Neural progenitor cell (in vitro differentiated cells): ENCODE measurements at places on chromosomes 2 and 18.

DNA sequence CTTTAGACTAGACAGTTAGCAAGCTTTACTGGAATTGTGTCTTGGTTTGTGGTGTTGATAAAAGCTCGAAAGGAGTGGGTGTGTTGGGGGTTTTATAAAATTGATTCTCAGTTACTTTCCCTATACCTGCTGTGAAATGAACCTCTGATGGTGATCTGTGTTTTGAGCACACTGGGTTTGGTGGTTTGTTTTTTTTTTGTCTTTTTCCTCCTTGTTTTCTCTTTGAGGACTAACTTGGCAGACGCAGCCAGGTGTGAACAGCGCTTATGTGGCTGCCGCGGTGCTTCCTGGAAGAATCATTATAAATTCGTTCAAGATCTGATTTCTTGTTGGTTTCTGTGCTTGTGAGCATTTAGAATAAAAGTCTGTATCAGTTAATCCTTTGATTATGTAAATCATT lies 28.5 kb downstream of the GRHL1 start:
- DNase-seq: no peak

- DNase-seq: no peak
Measured at GRCh38 chr2:47595687-47596086, 187.3 kb upstream of the MSH6 start.

- no peak for DNase-seq
Measured at GRCh38 chr18:58418361-58418760, 210.5 kb downstream of the ALPK2 start.

GRCh38 chr2:178008636-178009289 lies 63.8 kb downstream of the PDE11A start:
- DNase-seq: no peak

DNA sequence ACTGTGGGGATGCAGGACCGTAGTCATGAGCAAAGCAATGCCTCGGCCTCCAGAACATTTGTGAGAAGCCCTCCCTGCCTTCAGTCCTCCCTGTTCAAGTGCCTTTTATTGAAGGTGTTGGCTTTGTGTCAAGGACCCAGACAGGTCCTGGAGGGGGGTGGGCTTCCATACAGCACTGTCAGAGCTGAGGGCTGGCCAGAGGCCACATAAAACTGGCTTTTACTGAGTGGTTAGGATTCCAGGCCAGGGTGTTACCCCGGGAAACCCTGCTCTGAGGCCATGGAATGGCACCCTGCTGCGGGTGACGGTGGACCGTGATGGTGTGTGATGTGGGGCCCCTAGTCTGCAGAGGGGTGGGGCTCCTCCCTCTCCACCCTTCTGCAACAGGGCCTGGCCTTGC lies 41.6 kb downstream of the TOGARAM2 start:
- DNase-seq: no peak

GRCh38 chr18:35731701-35732100 lies 150.2 kb downstream of the GALNT1 start:
- no peak for DNase-seq

DNA sequence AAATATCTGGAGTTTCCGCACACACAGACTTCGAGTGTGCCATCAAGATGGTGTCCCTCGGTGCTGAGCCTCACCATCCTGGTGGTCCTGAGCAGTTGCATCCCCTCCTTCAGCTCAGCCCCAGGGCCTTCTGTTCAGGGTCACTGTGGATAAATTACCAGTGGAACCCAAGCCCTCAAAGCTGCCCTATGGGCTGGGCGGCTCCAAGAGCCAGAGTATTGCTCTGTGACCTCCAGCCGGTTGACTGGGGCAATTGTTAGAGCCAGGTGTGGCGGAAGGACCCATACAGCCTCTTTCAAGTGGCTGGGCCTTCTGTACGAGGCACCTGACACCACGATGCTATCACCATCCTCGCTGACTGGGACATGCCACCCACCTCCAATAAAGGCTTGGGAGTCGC lies 215.5 kb downstream of the GBX2 start:
- DNase-seq: no peak

- DNase-seq: no peak
Measured at GRCh38 chr2:219784178-219784577, 156.7 kb downstream of the SLC4A3 start.

DNA sequence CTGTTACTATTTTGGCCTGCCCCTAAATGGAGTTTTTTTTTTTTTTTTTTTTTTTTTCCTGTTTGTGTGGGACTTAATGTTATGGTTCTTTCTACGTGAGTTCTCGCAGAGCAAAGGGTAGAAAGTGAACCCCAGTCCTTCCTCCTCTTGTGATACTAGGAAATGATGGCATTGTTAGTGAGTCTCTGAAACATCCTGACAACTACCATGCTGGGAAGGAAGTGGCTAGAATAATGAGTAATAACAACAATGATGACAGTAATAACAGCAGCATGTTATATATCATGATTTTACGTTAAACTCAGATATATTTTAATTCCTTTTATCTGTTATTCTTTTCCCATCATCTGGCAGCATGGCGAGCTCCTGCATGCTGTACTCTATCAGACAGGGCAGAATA lies 216.2 kb upstream of the LINC00305 start:
- DNase-seq: no peak

GRCh38 chr18:45167631-45168280 lies 447.5 kb upstream of the SLC14A2 start:
- DNase-seq: no peak

DNA sequence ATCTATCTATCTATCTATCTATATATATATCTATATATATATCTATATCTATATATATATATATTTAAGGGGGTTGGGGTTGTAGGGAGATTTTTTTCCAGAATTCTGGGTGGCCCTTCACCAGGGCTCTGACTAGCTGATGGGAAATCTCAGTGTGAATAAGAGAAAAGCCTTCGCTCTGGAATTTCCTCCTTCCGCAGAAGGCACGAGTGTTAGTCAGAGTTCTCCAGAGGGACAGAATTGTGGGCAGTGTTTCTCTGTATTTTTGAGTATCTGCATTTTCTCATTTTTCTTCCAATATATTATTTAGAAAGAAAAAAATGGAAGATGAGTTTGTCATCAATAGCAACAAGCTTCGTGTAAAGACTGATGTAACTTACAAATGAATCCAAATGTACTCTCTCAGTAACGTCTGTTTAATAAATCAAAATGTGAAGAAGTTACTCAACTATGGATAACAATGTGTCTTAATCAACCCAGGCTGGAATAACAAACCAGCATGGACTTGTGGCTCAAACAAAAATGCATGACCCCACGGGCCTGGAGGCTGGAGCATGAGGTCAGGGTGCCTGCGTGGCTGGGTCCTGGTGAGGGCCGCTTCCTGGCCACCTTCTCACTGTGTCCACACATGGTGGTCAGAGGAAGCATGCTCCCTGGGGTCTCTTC lies 10.6 kb upstream of the SNTG2 start:
- no peak for DNase-seq

GRCh38 chr2:7052404-7052803 lies 135.2 kb downstream of the RNF144A start:
- no peak for DNase-seq

GRCh38 chr2:71629273-71629672 lies 175.9 kb downstream of the DYSF start:
- DNase-seq: no peak

GRCh38 chr2:173221132-173221695 lies 133.5 kb upstream of the CDCA7 start:
- DNase-seq: no peak

DNA sequence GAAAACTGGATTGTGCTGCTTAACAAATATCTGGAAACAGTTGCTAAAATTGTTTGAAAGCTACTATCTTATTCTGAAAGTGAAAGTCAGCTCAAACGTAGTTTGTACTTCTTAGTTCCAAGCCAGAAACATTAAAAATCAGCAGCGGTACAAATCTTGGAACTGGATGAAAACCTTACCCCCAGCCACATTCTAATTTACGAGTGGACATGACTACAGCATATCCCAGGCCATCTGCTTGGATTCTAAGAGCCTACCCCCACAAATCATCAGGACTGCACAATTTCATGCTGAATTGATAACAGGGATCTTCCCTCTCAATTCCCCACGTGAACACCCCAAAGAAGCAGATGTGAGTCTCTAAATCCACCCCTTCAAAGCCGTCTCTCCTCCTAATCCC lies 158.7 kb upstream of the NCKAP5 start:
- DNase-seq: no peak

DNA sequence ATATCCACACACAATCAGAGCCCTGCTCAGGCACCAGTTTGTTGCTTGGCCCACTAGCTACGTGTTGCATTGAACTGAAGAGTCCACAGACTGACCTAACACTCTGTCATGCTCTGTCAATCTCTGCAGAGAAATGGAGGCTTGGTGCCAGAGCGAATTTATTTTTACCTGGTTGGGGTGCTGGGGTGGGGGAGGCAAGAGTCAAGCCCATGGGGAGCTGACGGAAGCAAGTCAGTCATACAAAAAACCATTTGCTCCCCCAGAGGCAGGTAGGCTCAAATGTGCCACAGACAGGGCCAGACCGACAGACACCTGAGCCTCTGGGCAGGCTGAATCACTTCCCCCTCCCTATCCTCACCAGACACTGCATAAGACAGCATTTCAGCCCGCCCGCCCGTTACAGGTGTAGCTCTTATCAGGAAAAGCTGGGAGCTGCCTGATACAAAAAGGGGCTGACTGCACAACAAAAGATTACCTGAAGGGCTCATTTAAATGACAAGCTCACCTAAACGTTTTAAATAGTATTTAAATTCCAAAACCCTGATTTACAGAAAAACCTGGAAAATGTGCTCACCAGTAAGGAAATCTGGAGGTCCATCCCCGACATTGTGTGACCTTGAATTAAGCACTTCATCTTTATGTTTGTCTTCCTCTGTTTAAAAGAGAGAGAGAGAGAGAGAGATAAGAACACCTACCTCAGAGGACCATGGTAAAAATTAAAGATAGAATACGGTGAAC lies 2.1 kb upstream of the PCBP1 start:
- no peak for DNase-seq

- peak; percentile 23 for DNase-seq
Measured at GRCh38 chr2:149167001-149167780, 128.7 kb downstream of the LYPD6B start.

- no peak for DNase-seq
Measured at GRCh38 chr2:127080938-127081755, 25.8 kb downstream of the BIN1 start.

- DNase-seq: no peak
Measured at GRCh38 chr18:4573735-4574134, 118.6 kb upstream of the DLGAP1 start.

DNA sequence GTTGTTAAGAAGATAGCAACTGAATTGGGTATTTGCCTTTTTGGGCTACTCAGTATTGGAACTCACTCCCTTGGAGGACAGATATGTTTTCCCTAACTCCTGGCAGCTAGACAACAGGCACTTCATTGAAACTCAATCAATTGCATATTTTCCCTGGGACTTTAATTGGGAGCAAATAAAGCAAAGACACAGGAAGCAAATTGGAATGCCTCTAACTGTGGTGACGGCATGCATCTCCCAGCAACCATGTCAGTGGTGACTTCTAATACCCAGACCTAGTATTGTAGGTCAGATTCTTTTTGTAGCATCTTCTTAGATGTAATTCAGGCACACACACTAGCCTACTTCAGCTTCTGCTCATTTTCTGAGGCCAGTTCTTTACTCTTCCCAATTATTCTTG lies 164.2 kb upstream of the SETBP1 start:
- peak; percentile 3 for DNase-seq

GRCh38 chr2:233556881-233557736 lies 9.5 kb downstream of the USP40 start:
- DNase-seq: no peak

DNA sequence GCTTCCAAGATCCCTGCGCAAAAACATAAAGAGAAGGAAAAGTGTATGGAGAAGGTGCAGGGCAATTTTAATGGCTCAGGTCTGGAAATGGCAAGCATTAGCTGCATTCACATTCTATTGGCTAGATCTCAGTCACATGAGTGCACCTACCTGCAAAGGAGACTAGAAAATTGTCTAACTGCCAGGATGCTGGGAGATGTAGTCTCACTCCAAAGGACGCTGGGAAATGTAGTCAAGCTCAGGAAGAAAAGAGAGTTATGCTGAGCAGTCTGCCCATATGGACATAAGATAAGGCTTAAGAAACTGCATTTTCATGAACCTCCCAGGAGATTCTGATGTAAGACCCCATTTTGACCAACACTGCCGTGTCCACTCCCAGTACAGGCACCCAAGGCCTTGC lies 9.5 kb upstream of the KLHL29 start:
- peak; percentile 34 for DNase-seq
